ENCODE measurements at places on chromosomes 11 and 22.

DNA sequence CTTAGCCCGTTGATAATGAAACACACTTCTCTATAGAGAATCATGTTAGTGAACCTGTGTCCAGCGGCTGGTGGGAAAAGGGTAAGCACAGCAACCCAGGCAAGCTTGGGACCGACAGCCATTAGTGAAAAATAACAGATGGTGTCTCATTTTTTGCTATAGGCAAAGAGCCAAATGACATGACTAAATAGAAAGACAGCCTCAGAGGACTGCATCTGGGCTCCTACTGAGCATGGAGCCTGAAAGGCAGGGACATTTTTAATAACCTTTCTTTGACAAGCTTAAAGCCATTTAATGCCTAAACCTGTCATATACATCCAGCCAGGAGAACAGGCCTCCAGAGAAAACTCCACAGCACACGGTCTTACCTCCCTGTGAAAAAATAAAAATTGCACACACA is 67.0 kb downstream of the FANCF start:
- DNase-seq, result no peak

DNA sequence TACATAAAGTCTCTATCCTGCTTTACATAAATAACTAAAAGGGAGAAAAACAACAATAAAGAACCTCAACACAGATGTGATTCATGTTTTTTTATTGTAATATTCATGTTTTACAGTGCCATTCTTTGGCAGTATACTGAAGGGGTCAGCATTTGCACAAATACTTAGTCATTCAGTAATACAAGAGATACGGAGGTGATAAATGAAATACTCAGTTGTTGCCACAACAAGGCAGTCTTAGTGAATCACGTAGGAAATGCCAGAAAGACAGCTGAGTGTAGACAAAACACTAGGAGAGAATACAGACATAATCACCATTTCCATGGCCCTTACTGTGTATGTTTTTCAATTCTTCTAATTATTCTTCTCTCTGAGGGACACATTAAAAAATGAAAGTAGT is 910.4 kb downstream of the METTL15 start:
- no peak for DNase-seq

GRCh38 chr22:29798318-29798717 is 31.1 kb downstream of the UQCR10 start:
- no peak for DNase-seq

DNA sequence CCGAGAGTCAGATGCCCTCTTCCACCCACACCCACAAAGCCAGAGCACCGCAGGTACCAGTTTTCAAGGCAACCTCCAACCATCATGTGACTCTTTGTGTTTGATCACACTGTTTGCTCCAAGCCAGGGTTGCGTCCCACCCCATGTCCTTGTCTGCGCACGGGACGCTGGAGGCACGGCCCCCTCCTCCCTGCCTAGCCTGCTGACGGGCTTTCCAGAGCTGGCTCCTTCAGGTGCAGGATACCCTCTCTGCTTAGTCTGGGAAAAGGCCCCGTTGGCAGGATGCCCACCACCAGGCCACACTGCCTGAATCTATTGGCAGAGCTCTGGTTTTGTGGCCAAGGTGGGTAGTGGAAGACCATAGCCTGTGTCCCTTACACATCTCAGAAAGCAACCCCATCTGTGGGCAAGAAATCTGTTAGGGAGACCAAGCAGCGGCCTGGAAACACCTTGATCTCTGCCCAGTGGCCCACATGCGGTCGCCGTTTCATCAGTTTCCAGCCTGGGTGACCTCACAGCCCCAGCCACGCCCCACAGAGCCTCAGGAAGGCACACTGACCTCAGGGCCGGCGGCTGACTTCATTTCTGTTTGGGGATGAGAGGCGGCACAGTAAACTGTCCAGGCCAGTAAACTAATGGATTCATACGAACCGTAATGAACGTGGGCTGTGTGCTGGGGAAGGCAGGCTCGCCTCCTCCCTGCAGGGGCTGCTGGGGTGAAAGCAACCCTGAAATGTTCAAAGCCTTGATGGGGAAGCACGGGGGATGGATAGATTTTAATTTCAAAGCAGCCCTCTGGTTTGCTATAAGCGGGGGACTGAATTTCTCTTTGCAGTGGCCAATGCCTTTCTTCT is 25.8 kb downstream of the CDPF1 start:
- no peak for DNase-seq

DNA sequence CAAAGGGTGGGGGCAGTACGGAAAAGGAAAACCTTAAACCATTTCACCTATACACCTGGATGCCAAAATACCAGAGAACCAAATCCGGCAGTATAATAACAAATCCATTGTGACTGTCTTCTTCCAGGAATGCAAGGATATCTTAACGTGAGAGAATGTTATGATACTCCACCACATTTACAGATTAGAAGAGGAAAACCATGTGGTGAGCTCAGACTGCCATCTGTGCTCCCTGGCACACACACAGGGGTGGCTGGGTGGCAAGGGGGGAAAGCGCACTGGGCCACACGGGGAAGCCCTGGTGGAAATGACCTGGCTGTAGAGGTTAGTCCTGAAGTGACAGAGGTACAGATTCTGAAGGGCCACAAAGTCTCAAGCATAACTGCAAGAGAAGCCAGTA is 9.9 kb downstream of the EIF1AD start:
- DNase-seq, result no peak

- no peak for DNase-seq
These were observed 5.1 kb upstream of the NOL12 start for GRCh38 chr22:37681001-37681424.

GRCh38 chr11:69333149-69333710 is 39.3 kb downstream of the MYEOV start:
- DNase-seq, result no peak

GRCh38 chr11:77517226-77517625 is 43.3 kb upstream of the PAK1 start:
- no peak for DNase-seq

- no peak for DNase-seq
These were observed 8.0 kb upstream of the EFCAB6 start for GRCh38 chr22:43819931-43820640.

DNA sequence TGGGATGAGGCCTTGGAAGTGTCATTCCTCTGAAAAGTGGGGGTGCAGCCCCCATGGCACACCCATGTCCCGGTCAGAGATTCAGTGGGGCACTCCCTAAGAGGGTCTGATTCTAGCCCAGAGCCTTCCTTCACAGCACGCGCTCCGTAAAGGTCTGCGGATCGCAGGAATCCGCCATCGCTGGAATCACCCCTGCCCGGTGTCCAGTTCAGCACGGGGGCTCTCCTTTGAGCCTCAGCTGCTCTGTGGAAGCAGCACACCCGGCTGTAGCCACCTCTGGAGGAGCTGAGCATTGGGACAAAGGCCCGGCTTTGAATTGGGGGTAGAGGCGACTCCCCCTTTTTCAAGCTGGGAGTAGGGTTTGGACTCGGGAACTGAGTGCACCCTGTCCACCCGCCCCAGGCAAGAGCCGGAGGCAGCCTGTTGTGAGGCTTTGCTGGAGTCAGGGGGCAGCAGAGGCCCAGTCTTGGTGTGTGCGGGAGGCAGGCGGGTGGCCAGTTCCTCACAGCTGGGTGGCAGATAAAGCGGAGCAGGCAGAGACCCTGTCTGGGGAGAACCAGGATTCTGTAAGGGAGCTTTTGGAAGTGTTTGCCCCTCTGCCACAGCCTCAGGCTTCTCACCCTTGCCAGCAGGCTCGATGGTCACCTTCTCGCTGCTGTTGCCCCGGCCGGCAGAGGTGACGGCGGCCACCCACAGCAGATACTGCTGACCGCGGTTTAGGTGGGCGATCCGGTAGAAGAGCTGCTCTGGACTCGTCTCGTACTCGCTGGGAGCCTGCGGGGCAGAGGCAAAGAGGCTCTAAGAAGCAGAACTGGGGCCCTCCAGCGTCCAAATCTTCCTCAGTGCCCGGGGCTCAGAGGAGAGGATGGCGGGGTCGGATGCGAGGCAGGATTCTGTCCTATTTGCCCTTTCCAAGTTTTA is 115.9 kb downstream of the CEP164 start:
- no peak for DNase-seq

GRCh38 chr11:125224391-125225021 is 60.0 kb downstream of the PKNOX2 start:
- no peak for DNase-seq

DNA sequence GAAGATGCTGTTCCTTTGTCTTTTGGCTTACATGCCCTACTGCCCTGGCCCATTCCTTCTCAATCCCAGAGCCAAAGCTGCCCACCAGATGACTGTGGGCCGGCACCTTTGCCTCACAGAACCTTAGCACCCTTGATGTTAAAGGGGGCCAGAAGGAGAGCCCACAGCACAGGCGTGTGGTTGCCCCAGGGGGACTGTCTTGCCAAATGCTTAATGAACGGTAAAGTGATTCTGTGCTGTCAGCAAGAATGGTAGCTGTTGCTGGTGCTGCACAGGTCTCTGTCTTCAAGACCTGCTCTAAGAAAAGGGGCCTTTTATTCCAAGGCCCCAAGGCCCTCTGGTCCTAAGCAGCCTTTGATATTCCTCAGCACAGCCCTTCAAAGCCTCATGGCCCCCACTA is 113.3 kb downstream of the MORC2 start:
- no peak for DNase-seq

DNA sequence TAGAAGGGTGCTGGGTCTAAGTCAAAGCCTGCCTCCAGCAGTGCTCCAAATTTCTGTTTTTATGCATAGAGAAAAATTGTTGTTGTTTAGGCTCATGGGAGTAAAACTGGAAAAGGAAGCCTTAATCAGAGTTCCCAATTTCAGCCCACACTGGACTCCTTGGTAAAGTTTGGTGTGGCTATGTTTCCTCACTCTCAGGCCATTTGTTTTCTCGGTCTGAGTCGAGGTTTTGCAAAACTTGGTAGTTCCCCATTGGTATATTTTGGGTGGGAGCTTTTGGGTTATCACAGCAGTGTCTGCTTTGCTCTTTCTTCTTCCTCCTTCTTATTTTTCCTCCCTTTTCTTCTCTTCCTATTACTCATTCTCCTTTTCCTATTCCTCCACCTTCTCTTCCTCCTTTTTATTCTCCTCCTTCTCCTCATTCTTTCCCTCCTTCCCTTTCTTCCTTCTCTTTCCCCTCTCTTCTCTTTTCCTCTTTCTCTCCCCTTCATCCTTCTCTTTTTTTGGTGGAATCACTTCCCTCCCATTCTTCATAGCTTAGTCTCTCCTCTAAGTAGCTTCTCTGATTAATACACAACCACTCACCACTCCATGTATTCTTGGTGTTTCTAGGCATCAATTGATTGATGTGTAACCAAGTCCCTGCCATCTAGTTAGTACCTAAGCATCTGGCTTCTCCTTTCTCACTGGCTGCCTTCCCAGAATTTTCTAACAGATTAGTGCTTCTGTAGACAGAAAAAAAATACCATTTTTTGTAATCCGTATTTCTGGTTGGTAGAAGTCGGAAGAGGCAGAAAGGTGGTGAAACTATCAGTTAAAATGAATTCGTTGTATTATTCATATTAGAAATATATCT is 10.1 kb downstream of the SLC5A1 start:
- no peak for DNase-seq

DNA sequence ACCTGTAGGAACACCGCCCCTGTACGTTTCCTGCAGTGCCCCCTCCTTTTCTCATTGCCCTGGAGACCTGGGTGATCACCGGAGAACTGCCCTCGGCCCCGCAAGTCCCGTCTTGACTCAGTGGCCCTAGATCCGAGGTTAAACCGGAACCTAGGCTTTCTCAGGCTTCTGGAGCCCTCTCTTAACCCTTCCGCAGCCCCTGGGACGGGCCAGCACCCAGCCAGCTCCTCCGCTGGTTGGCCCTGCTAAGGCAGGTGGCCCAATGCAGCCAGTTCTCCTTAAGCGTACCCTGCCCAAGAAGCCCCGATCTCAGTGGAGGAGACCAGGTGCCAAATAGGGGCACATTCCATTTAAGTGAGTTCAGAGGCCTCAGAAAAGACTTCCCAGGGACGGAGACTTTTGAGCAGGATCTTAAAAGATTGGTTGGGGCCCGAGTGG is 776 bp downstream of the NLRX1 start:
- DNase-seq, result no peak

GRCh38 chr11:69425895-69426544 is 55.4 kb upstream of the LINC01488 start:
- DNase-seq, result no peak

DNA sequence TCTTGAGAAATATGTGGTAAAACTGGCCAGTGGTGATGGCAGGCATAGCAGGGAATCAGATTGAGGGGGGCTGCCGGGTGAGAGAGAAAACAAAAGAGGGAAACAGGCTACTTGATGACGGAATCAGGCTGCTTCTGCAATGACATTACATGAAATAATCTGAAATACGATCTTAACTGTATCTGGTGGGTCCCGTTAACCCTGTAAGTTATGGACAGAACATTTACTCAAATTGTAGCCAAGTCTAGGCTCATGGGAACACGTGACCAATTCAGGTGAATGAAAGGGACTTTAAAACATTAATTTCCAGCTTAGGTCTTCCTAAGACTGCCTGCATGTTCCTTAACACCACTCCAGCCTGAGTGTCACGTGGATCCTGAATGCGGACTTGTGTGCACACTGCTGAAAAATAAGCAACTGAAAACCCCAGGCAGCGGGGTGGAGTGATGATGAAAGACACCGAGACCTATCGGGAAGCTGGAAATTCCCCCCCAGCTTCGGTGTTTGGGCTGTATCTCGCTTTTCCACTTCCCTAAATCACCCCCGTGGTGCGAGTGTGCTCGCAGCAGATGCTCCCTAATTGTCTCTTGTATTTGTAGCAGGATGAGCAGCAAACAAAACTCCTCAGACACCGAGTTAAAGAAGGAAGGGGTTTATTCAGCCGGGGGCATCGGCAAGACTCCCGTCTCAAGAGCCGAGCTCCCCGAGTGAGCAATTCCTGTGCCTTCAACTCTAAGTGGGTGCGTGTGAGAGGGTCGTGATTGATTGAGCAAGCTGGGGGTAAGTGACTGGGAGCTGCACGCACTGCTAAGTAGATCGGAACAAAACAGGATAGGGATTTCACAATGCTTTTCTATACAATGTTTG is 145.0 kb upstream of the GRK3 start:
- DNase-seq, result no peak

DNA sequence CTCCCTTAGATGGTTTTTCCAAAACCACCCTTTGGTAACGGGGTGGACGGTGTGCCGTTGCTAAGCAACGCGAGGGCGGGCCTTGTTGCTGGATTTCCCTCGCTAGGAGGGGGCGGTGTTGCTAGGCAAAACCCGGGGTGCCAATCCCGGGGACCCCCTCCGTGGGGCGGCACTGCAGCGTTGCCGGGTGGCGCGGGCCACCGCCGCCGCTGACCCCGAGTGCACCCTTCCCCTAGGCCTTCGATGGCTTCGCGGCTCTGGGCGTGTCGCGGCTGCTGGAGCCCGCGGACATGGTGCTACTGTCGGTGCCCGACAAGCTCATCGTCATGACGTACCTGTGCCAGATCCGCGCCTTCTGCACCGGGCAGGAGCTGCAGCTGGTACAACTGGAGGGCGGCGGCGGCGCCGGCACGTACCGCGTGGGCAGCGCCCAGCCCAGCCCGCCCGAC is 8.9 kb downstream of the EHBP1L1 start:
- DNase-seq, result no peak

DNA sequence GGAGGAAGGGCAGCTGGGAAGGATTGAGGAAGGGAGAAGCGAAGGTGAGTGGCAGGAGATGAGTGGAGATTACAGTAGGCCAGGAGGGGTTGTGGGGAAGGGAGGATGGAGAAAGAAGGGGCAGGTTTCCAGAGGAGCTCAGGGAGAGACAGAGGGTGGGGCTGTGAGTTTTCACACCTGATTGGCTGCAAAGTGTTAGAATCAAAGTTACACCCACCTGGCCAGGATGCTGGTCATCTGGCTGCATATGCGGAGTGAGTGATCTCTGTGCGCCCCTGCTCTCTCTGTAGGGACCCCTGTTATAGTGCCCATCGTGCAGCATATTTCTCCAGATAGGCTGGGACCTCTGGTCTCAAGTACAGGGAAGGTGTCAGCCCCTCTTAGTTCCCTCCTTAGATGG is 18.3 kb downstream of the AMPD3 start:
- DNase-seq, result no peak

All from activated naive CD4-positive, alpha-beta T cell (primary cell).